ENCODE measurements at places on chromosomes 6 and 20. TPM values are rescaled to one million over a fixed set of nuclear protein-coding genes. Genes with fewer than 3 reads are reported as not detected.

Gene SMIM28
- total RNA-seq, result not detected

Gene SLC35D3
- total RNA-seq, result not detected

GRCh38 chr6:73231986-73232391 is 6.7 kb upstream of the KHDC1L start:
- no peak overlapping the region for H3K27ac ChIP-seq
- no peaks in the 10 kb centered on the region for H3K27me3 ChIP-seq
- H3K36me3 ChIP-seq, result no peaks in the 10 kb centered on the region
- no peaks in the 10 kb centered on the region for H3K4me1 ChIP-seq
- no peak overlapping the region for H3K4me3 ChIP-seq
- no peak for DNase-seq

Gene MANEA
- 19.6 TPM for total RNA-seq

DNA sequence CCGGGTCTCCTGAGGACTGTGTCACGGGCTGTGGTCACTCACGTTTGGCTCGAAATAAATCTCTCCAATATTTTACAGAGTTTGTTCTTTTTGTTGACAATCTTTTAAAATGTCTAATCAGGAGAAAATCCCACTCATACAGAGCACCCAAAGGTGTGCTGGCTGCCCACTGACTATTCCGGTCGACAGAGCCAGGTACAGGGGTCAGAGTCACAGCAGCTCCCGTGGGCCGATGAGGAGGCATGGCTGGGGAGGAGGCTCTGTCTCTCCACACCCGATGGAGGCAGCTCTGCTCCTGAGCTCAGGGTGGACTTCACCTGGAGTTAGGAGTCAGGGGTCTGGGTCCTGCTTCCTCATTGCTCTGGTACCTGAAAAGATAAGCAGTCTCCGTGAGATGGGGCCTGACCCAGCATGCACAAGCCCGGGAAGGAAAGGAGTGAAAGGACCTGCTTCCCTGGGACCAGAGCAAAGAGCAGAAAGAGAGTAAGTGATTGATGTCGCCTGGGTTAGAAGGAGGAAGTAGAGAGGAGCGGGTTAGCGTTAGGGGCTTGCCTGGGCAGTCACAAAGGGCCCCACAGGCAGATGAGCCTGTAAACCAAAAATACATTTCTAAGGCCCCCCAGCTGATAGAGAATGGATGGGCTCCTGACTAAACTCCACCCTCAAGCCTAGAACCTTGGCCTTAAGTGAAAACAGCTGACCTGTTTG is 53.5 kb upstream of the UNC93A start:
- H3K27ac ChIP-seq, result no peak overlapping the region
- DNase-seq, result no peak

GRCh38 chr6:141050471-141050870 is 1082.3 kb upstream of the GJE1 start:
- no peak overlapping the region for H3K4me3 ChIP-seq
- no peak overlapping the region for H3K27ac ChIP-seq
- no peaks in the 10 kb centered on the region for H3K4me1 ChIP-seq
- no peak for DNase-seq

Gene CST2
- total RNA-seq, result not detected

Gene CD93
- 0.82 TPM for total RNA-seq

DNA sequence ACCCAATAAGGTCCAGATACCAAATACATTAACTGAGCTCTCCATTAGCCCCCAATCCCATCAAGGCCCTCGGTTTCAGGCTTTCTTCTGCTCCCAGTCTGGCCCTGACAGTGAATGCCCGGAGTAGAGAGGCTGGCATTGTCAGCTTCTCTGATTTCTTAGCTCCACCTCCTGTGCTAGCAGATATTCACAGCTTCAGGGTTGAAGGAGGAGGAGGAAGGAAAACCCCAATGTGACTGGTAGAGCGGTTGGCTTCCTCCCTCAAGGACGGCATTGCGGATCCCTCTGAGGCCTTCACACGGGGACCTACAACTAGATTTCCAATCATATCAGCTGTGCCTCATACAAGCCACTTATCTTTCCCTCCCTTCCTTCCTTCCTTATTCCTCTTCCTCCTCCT is 164.1 kb upstream of the SYNDIG1 start:
- no peaks in the 10 kb centered on the region for H3K36me3 ChIP-seq
- peaks cover 2% of the 10 kb centered on the region for H3K27me3 ChIP-seq
- no peaks in the 10 kb centered on the region for H3K4me1 ChIP-seq
- no peak for DNase-seq

Gene OR2B2
- total RNA-seq, result not detected

DNA sequence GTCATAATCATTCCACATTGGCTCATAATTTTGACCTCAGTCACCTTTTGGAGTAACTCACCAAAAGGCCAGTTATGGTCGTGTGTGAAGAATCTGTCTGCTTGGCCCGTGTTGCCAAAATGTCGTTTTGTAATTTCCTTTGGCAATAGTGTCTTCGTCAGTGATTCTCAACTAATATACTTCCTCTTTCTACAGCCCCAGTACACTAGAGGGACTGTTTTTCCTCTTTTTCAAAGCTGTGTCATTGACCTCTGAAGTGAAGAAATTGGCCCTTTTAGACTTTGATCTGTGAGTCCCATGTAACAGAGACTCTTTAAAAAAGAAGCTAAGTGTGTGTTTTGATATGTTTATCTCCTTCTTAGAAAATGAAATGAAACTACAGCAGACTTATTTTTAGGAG is 5.2 kb downstream of the FOXO3 start:
- H3K27ac ChIP-seq, result peak overlapping the region; percentile 15
- H3K4me1 ChIP-seq, result peaks cover 68% of the 10 kb centered on the region
- H3K36me3 ChIP-seq, result peaks cover 37% of the 10 kb centered on the region
- no peak overlapping the region for H3K4me3 ChIP-seq
- DNase-seq, result no peak

DNA sequence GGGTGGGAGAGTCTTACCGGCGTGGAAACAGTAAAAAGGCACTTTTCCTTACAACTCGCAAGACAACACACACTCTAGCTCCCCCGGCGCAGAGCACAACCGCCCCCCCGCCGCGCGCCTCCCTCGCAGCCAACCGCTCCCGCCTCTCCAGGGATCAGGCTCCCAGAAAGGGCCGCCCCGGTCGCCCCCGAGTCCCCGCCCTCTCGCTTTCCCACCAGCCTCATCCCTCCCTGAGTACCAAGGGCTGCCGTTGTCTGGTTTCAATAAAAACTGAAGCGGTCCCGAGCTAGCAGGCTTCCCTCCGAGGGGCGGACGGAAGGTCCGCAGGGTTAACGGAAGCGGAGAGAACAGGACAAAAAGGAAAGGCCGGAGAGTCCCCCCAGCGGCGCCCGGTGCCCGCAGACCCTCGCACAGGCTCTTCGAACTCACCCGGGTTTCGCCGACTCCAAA is 804 bp downstream of the ELOVL5 start:
- H3K27ac ChIP-seq, result peak overlapping the region; percentile 87
- peak; percentile 74 for DNase-seq
- H3K36me3 ChIP-seq, result peaks cover 29% of the 10 kb centered on the region
- H3K4me1 ChIP-seq, result peaks cover 53% of the 10 kb centered on the region
- no peaks in the 10 kb centered on the region for H3K27me3 ChIP-seq

Gene TFAP2B
- total RNA-seq, result not detected

Gene NHSL1
- total RNA-seq, result 0.70 TPM

Gene VGLL2
- total RNA-seq, result not detected

Gene WFDC10B
- total RNA-seq, result not detected

DNA sequence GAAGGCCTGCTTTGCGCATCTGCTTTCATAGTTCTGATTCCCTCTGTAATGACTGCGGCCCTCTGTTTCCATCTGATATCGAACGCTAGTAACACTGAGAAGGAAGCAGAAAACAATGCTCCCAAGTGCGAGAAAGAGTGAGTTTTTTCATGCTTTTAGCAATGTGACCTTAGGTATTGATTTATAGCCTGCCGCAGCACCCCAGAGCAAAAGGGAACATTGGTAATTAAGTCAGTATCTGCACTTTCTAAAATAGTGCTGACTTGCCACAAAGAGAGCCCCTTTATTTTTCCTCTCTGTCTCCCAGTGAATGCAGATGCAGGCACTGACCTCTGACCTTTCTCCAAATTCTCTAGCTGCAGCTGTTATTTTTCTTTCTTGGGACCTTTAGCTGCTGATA is 129.8 kb downstream of the HDGFL1 start:
- no peak overlapping the region for H3K27ac ChIP-seq
- H3K36me3 ChIP-seq, result no peaks in the 10 kb centered on the region
- DNase-seq, result no peak
- no peak overlapping the region for H3K4me3 ChIP-seq

Gene TCEA2
- total RNA-seq, result 50.0 TPM

DNA sequence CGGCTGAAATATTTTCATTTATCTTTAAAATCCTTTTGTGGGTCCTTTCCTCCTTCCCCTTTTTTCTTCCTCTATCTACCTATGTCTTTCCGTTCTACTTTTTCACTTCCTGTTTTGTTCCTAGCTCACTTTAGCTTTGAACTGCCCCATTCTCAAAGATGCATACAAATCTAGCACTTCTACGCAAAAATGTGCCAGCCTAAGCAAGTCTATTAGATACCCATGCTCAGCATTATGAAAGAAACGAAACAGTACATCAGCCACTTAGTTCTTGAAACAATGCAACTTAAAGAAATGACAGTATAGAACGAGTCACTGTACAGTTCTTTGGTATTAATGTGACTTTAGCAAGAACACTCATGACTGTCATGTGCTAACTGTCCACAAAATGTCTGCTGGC is 47.3 kb upstream of the MARCKS start:
- H3K4me1 ChIP-seq, result peaks cover 6% of the 10 kb centered on the region
- H3K27ac ChIP-seq, result no peak overlapping the region
- H3K4me3 ChIP-seq, result no peak overlapping the region

All from activated CD4-positive, alpha-beta T cell treated with anti-CD3 and anti-CD28 coated beads for 36 hours (primary cell).